Activated T-cell treated with anti-CD3 and anti-CD28 coated beads, Interleukin-2, amount 50 U/mL, for 72 hours (primary cell): ENCODE measurements at places on chromosomes 7 and 10.
A peak's percentile ranks its signal among the peaks of the same experiment; 100 is the strongest.

- no peak for DNase-seq
Observed at GRCh38 chr7:48279420-48279819, 108.2 kb downstream of the ABCA13 start.

DNA sequence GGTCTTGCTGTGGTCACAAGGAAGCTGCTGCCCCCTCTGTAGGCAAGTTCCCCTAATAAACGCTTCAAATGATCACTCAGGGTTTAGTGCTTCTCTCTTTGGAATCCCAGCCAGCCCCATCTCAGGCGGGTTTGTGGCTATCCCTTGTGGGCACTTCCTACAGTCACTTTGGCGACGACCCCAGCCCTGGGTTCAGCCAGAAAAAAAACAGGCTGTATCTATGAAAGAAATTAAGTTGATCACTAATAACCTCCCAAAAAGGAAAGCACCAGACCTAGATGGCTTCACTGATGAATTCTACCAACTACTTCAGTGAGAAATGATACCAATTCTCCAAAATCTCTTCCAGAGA is 208.2 kb downstream of the MAD1L1 start:
- DNase-seq: no peak

GRCh38 chr7:16719699-16720098 is 33.9 kb upstream of the TSPAN13 start:
- DNase-seq: no peak

DNA sequence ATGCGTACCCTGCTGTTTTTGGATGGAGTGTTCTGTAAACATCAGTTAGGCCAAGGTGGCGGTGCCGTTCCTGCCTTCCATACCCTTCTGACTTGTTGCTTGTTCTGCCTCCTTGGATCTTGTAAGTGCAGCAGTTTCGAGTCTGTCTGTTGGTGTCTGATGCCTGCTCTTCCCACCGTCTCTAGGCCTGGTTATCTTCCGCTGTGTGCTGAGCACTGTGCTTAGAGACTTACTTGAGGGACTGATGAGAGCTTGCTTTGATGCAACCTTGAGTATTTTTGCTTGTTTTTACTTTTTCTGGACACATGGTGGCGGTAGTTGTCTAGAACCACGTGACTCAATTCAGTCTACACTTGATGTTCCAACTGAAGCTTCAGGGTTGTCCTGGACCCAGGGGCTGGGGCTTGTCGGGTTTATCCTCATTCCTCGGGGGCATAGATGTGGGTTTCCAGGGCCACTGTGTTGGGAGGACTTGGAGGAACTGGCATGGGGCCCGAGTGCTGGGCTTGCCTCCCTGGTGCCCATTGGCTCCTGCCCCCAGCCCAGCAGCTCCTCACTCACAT is 14.4 kb upstream of the SPRN start:
- no peak for DNase-seq

- DNase-seq: no peak
Observed at GRCh38 chr7:139897422-139898090, 68.5 kb downstream of the TBXAS1 start.

- no peak for DNase-seq
Observed at GRCh38 chr10:43869669-43870322, 221.1 kb upstream of the ZNF32 start.

- DNase-seq: no peak
Observed at GRCh38 chr10:3424111-3424851, 251.7 kb upstream of the PITRM1 start.

GRCh38 chr10:50635286-50635685 is 11.5 kb upstream of the SGMS1 start:
- no peak for DNase-seq

DNA sequence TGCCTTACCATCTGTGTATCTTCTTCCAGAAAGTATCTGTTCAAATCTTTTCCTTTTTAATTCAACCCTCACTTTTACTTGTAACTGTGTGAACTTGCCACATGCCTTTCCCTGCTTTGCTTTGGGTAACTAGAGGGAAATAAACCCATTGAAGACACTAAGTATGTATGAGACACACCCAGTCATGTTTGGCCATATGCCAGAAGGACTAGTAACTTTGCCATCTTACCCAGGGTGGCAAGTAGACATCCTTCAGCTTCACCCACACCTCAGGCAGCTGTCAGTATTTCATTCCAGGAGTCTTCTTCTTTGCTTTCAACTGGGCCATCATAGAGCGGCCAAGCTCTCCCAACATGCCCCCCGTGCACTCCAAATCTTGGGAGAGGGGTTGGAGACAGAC is 323.1 kb downstream of the TNS3 start:
- DNase-seq: no peak

- no peak for DNase-seq
Observed at GRCh38 chr7:67671006-67671548, 674.4 kb downstream of the TYW1 start.

GRCh38 chr10:97078261-97078937 is 107.4 kb downstream of the SLIT1 start:
- no peak for DNase-seq

DNA sequence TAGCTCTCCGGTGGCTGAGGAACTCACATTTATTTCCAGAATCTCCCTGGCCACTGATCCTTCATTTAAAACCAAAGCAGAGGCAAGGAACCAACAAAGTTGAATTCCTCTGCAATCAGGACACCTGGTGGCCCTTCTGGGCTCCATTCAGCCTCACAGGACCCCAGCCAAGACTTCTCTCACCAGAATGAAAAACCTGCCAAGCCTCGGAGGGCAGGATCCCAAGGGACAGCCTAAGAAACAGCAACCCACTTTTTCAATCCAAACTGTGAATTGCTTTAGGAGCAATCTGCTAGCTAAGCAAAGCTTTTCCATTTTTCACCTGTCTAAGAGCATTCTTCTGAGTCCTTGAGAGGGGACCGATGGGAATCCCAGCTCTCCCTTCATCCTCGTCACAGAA is 34.6 kb downstream of the OAT start:
- no peak for DNase-seq

DNA sequence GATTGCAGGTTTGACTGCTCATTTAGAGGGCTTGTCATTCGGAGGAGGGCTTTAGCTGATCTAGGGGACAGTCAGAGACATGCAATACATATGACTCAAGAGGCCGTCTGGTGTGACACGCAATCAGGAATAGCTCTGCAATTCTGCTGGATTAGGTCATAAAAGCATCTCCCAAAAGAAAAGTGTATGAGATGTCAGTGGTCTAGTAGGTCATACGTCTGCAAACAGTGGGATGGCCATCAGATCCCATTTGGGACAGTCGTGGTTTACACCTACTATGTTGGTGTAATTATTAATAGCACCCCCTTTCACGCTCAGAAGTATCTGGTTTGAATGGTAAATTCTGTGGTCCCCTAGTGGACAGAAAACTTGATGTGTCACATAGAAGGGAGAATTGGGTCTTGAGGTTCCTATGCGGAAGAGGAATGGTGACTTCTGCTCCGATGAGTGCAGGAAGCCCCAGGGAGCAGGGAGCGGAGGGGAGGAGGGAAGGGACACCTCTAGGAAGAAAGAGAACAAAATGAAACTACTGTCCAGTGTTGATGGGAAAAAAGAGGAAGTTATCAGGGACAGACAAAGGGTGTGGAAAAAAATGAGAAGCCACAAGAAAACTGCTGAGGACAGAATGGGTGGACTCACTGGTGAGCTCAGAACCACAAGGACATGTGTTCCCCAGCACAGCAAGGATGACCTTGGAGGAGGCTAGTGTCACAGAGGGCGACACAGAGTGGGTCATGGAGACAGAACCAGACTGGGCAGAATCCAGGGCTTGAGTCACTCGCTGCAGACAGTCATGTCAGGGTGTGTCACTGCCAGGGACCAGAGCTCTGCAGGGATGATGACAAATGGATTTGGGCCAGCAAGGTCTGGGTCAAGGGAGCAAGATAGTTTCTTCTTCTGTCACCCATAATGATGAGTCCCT is 59.9 kb downstream of the MAP3K8 start:
- DNase-seq: peak; percentile 3

- DNase-seq: no peak
Observed at GRCh38 chr10:7832060-7832459, 13.8 kb downstream of the TAF3 start.

DNA sequence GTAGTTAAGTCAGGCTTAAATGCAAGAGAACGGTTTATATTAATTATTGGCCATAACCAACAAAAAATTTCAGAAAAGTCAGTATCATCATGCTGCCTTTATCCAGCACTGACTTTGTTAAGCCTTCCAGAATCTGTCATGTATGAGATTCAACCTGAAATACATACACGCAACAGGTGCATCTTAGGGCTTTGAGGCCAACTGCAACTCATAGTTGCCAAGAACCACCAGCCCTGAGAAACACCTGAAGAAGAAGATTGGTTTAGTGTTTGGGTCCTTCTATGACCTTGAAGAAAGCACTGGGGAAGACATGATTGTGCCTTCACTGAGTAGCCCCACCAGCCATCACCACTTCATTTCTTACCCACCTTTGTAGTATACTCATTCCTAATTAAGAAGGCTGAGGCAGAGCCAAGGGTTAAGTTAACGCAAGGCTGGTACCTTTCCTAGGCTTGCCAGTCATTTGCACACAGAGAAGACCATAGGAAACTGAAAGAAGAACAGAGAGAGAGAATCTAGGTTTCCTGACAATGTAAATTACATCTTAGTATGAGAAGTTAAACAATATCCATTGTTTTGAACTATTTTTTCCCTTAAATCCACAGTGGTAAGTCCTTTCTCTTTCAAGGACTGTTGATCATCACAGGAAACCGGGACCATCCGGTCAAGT is 200.1 kb upstream of the PRKCQ start:
- no peak for DNase-seq

- no peak for DNase-seq
Observed at GRCh38 chr10:75982611-75983369, 551.4 kb downstream of the LRMDA start.

DNA sequence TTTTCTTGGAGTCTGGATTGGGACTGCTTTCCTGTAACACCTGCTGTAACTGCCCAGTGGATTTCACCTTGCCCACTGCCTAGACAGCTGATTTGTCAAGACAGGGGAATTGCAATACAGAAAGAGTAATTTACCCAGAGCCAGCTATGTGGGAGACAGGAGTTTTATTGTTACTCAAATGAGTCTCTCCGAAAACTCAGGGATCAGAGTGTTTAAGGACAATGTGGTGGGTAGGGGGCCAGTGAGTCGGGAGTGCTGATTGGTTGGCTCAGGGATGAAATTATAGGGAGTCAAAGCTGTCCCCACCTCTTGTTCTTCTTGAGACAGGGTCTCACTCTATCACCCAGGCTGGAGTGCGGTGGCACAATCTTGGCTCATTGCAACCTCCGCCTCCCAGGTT is 25.2 kb upstream of the BNIP3 start:
- no peak for DNase-seq

GRCh38 chr10:142371-142770 is 7.1 kb downstream of the ZMYND11 start:
- DNase-seq: no peak

DNA sequence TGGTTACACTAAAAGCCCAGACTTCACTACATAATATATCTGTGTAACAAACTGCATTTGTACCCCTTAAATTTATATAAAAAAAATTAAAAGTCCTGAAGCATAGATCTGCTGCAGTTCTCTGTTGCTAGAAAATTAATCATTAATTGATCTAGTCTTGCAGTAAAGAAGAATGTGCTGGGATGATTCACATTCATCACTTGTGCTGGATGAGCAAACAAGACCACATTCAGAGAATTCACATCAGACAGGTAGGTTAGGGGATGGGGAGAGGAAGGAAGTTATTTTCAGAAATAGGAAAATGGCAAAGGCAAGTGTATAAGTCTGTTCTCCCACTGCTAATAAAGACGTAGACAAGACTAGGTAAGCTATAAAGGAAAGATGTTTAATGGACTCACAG is 1019.0 kb downstream of the KCNMA1 start:
- no peak for DNase-seq

- DNase-seq: peak; percentile 96
Observed at GRCh38 chr7:25179771-25180591, 48.3 kb downstream of the NPVF start.

- DNase-seq: no peak
Observed at GRCh38 chr7:85733169-85733915, 546.5 kb upstream of the SEMA3D start.

- no peak for DNase-seq
Observed at GRCh38 chr7:105897999-105898398, 21.6 kb upstream of the ATXN7L1 start.

- no peak for DNase-seq
Observed at GRCh38 chr10:72719941-72720592, 28.1 kb downstream of the MCU start.

- no peak for DNase-seq
Observed at GRCh38 chr7:115085421-115085820, 163.5 kb downstream of the MDFIC start.

DNA sequence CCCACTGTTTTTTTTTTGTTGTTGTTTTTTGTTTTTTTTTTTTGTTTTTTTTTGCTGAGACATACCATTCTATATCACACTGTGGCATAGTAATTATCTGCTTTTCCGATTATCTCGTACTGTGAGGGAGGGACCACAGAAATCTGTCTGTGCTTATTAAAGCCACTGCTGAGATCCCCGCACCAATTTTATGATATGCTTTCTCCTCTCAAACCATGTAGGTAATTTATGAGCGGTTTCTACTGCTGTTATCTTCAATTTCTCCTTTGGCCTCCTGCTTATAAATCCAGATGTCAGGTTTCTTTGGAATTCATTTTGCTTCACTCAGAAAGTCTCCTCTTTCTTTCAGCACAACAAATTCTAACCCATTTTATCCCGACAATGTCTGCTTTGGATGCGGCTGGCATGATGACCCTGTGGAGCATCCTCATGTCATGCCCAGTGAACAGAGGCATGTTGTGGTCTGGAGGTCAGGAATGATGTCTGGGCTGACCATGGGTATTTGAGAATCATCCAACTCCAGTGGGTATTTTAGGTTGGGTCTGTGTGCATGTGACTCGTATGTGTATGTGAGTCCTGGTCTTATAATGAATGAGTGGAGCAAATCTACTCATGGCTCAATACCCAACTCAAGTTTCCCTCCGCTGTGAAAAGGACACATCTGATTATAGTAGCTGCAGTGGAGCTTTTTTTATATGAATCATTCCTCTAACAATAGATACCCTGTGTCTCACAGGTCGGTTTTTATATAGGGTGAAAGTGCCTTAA is 213.4 kb downstream of the GALNT17 start:
- no peak for DNase-seq

DNA sequence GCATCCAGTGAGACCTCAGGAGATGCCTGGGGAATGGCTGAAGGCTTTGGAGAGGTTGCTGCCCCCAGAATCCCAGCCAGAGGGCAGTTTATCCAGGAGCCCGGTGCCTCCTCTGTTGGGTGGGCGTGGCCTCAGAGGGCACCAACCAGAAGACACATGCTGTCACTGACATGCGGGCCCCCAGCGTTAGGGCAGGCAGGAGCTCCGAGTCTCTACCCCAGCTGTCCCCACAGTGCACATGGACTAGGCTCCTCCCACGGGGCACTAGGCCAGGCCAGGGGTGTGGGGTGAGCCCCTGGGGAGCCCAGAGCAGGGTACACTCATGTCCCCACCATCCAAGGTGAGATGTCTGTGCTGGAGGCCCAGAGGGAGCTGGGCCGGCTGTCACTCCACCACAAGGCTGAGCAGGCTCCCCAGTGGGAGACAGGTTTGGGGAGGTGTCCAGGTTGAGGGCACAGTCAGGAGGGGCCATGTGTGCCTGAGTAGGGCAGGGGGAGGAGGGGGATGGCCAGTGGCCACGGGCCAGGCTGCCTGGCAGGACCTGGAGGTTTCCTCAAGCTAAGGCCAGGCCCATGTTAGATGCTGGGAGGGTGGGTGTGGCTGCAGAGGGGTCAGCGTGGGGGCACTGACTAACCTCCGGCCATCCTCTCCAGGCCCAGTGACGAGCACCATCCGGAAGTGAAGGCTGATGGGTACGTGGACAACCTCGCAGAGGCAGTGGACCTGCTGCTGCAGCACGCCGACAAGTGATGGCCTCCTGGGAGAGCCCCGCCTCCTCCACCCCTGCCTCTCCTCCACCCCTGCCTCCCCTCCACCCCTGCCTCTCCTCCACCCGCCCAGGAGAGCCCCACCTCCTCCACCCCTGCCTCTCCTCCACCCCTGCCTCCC is 131.3 kb downstream of the FAM53B start:
- no peak for DNase-seq
